ENCODE measurements at places on chromosomes 6 and 20.

GRCh38 chr6:89310929-89311328 is 4.2 kb downstream of the GABRR2 start:
- peak; percentile 91 for DNase-seq

- no peak for DNase-seq
Observed at GRCh38 chr20:21684671-21685070, 20.8 kb upstream of the PAX1 start.

DNA sequence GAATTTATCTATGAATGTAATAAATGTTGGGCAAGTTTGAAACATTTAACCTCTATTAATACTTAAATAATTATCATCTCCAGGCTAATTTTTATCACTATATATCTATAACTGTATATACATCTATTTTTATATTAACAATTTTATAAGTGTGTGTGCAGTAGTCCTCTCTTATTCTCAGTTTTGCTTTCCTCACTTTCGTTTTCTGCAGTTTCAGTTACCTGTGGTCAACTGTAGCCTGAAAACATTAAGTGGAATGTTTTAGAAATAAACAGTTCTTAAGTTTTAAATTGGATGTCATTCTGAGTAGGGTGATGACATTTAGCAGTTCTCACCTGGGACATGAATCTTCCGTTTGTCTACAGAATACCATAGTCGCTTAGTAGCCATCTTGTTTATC is 379.4 kb upstream of the MAN1A1 start:
- no peak for DNase-seq

DNA sequence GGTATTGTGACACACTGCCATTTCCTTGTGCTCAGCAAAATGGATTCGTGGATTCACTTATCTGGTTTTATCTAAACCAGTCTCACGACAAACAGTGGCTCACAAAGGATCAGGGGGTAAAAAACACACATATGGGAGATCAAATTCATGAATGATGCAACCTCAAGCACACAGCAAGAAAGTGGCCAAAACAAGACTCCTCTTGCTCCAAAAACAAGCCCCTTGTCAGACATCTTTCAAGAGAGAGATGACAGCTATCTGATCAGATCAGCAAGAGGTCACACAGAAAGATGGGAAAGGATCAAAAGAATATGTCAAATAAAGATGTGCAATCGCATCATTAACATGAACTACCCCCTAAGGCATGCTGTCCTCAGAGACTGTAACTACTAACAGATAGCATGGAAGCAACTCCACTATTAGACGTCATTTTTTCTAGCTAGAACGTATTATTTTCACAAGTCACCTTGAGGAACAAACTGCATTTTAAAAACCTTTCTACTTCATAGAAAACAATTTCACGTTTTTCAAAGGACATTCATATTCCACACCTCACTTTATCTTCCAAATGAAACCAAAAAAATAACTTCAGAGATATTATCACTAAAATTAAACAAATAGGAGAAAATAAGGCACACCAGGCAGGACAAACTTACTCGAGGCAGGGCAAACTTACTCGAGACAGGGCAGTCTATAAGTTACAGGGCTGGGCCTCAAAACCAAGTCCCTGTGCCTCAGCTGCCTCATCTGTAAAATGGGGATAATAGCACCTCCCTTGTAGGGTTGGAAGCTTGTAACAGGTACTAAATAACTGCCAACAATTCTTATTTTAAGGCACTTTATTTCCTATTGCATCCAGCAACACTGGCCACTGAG is 122.3 kb downstream of the PREX1 start:
- no peak for DNase-seq

- DNase-seq: peak; percentile 89
Observed at GRCh38 chr6:11851387-11851786, 72.8 kb upstream of the ADTRP start.

- no peak for DNase-seq
Observed at GRCh38 chr20:4844751-4845465, 123.2 kb downstream of the PRND start.

GRCh38 chr20:53869466-53870258 is 200.7 kb downstream of the BCAS1 start:
- peak; percentile 71 for DNase-seq

DNA sequence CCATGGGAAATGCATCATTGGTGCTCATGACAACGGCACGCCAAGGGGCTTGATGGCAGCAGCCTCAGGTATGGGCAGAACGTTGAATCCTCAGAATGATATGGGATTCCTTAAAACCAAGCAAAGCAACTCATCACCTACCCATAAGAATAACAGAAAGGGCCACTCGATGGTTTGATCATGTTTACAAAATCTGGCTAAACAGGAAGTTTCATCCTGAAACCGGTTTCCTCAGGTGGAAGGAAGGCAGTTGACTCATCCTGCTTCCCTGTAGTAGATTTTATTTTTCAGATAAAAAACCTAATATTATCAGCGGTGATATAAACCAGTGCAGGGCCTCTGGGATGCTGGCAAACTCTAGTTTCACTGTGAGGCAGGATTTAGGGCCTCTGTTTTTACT is 136.9 kb upstream of the AGPAT4 start:
- no peak for DNase-seq

DNA sequence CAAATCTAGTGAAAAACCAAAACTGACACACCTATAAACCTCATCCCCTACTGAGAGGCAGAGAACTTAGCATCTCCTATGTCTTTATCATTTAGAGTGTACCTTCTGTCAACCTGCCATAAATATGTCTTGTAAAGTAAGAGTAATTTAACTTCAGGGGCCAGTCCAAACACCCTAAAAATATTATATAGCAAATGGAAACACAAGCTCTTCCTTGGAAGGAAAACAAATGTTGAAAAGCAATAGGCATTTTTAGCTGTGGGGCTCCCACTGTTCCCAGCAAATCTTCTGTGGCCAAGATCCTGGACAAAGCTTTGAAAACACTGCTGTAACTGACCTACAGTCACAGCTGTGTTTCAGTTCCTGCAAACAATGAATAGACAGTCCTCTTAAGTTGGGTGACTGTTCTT is 140.0 kb upstream of the RNF217 start:
- DNase-seq: no peak

DNA sequence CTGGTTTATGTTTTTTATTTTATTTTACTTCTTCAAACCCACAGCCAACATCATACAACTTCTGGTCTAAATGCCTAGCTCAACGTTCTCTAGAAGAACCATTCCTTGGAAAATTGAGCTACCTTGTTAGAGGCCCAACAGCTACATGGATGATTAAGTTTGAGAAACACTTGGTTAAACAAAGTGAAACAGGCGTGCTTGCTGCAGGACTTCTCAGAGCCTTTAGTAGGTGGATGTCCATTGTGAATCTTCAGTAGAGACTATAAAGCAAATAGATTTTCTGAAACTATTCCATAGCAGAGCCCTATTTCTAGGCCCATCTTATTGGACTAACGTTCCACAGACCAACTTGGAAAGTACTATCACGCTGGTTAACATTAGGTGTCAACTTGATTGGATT is 51.3 kb downstream of the BCAS1 start:
- DNase-seq: no peak

DNA sequence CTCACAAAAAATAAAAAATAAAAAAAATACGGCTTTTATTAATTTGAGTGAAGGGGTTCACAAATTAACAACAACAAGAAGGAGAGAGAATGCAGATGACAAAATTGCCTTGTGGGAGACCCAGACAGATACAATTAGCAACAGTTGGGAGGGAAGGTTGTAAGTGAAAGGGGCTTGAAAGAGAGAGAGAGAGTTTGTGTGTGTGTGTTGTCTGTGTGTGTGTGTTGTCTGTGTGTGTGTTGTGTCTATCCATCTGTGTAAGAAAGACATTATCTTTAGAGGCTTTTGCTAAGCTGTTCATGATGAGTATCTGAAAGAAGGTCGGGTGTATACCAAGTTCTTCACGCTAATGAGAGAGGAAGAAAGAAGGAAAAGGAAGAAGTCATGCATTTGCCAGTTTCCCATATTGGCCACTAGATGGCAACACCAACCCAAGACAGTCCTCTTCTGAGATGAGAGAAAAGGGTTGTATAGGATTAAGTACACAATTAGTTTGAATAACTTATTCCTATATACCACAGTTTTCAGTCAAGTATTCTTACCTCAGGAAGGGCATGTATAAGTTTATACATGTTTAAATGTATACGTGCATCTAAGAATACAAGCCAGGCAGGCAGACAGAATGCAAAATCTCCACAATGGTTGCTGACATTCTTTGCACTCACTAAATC is 63.7 kb upstream of the CD2AP start:
- DNase-seq: peak; percentile 71

DNA sequence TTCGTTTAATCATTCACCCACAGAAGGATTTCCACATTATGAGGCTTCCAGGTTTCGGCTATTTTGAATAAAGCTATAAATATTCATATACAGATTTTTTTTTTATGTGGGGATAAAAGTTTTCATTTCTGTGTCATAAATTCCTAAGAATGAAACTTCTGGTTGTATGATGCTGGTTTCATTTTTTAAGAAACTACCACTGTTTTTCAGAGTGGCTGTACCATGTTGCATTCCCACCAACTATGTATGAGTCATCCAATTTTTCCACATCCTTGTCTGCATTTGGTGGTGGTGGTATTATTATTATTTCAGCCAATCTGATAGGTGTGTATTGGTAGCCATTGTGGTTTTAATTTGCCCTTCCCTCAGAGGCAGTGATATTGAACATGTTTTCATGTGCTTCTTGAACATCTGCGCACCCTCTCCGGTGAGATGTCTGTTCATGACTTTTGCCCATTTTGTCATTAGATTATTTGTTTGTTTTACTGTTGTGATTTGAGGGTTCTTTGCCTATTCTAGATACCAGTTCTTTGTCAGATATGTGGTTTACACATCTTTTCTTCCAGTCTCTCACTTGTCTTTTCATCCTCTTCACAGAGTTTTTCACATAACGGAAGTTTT is 75.5 kb downstream of the DOK5 start:
- no peak for DNase-seq

DNA sequence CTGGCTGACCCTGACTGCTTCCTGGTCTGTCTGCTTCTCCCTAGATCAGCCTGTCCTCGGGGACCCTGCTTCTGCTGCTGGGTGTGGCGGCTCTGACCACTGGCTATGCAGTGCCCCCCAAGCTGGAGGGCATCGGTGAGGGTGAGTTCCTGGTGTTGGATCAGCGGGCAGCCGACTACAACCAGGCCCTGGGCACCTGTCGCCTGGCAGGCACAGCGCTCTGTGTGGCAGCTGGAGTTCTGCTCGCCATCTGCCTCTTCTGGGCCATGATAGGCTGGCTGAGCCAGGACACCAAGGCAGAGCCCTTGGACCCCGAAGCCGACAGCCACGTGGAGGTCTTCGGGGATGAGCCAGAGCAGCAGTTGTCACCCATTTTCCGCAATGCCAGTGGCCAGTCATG is 6.3 kb downstream of the NRSN2 start:
- DNase-seq: no peak

- no peak for DNase-seq
Observed at GRCh38 chr20:8386991-8387390, 254.9 kb downstream of the PLCB1 start.

DNA sequence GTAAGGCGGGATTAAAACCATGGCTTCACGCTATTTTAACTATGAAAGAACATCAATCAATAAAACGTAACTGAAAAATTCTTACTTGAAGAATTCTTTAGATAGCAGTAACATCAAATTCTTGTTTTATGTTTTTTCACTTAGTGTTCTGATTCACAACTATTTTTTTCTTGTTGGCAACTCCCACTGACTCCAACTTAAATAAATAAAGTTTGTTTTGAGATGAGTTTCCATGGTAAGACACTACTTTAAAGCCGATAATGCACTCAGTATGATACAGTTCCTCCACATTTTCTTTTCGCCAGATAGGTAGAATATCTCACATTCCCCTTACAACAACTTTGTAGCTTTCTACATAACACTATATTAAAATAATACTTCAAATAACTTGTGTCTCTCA is 33.1 kb upstream of the CNKSR3 start:
- no peak for DNase-seq

GRCh38 chr6:15715060-15715459 is 52.2 kb upstream of the DTNBP1 start:
- DNase-seq: peak; percentile 27

DNA sequence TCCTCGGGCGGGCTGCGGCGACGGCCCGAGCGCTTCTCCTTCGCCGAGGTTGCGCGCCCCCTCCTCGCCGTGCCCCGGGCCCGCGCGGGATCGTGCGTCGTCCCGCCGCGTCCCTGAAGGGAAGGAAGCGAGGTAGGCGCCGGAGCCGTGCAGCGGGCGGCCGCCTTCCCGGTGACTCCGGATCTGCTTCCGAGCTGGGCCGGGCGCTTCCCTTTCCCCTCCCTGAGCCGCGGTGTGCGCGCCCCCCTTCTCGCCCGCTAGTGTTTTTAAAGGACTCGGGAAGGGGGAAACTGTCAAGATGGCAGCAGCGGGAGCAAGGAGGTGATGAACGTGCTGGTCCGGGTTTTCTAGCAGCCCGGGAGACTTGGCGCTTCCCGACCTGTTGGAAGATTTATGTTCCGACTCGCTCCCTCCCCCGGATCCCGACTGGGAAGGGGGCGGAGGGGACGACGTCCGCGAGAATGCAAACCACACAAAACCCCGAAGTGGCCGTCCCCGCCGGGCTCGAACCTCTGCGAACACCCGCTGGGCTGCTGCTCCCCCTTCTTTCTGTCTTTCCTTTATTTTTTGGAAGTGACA is 744 bp upstream of the FOXO3 start:
- peak; percentile 76 for DNase-seq

Data from EL (cell line).